ENCODE measurements at places on chromosomes 4 and X.

- no peak for DNase-seq
These were observed 16.2 kb upstream of the SYTL4 start for GRCh38 chrX:100748108-100748507.

DNA sequence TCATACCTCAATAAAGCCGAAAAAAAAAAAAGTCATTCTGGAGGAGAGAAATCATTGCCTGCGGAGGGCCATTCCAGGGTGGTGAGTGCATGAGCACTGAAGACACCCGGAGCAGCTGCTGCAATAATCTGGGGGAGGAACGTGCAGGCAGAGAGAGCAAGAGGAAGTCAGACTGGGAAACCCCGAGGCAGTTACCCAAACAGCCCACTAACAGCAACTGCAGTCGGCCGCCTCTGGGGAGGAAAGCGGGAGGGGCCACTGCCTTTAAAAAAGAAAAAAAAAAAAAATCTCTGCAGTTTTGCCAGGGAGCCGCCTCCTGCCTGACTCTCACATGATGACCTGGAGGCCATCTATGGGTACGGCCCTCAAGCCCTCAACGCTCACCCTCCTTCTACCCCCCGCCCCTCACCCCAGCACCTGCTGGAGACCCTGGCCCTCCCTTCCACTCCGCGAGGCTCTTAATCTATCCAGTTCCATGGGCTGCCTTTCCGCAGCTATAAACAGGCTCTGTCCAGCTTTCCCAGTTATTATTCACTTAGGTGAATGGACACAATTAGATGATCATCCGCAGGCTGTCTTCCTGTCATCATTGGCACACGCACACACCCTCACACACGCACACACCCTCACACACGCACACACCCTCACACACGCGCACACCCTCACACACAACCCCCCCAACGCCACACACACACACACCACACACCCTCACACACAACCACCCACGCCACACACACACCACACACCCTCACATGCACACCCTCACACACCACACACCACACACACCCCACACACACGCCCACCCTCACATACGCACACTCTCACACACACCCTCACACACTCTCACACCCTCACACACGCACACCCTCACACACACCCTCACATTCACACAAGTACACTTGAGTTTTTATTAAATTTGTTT lies 3.4 kb upstream of the AVPR2 start:
- peak; percentile 23 for DNase-seq

DNA sequence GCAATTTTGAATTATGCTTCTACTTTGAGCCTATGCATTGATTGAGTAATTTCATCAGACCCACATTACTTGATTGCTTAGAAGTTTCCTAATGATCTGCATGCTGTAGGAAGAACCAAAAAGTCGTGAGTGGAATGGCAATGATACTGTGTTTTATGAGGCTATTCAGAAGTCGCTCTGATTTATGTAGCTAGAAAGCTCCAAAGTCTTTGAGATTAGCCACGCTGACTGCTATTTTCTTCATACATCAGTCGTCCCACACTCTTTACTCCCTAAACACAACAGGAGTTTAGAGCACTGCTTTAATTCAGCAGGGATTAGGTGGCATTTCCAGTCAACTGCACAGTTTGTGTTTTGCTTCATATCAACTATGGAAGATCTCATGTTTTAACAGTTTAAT lies 4.1 kb downstream of the GRID2 start:
- no peak for DNase-seq

DNA sequence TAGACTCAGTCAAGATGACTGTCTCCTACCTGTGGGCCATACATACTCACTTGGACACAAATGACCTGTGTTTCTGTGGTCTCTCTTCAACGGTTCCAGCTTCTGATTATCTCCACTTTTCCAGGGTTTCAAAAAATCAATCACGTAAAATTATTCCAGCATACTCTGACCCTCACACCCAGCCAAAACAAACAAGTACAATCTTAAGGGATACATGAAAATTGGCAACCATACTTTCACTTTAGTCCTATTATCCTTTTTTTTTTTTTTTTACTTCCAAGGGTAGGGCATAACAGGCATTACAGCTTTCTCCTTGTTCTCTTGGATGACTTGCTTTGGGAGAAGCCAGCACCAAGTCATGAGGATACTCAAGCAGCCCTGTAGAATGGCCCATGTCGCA lies 225.8 kb upstream of the GALNT7 start:
- no peak for DNase-seq

DNA sequence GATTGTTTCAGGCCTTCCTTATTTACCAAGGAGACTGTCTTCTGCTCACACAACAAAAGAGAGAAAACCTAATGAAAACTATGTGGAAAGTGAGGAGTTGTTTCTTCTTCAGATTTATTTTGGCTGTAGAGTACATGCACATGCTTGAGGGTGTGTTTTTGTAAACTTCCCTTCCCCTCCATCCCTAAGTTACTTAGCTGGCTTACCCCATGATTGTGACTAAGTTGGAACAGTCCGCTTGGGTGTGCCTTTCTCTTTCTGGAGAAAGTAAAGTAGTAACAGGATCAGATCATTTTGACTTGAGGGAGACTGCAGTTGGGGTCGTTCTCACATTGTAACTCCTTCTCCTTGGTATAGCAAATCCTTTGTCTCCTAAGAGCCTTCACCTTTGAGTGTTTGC lies 155.9 kb downstream of the RTL9 start:
- DNase-seq: no peak

GRCh38 chr4:3119464-3119863 lies 45.0 kb downstream of the HTT start:
- DNase-seq: no peak

GRCh38 chrX:19824603-19825002 lies 62.8 kb downstream of the SH3KBP1 start:
- no peak for DNase-seq

DNA sequence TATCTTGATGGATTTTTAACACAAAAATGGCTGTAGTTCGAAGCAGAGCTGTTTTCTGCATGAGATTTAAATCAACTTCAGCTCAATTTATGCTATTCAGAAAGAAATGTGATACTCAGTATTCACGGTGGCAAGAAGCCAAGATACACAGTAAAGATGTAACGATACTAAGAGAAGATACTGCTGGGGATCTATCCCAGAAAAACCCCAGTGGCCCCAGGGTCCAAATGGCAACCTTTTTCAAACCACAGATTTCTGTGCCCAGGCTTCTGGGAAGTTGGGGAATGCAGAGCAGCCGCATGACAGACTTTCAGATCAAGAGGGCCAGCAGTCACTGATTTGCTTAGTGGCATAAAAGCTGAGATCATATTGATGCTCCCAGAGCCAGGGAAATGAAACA lies 353.9 kb downstream of the AFF2 start:
- DNase-seq: no peak

DNA sequence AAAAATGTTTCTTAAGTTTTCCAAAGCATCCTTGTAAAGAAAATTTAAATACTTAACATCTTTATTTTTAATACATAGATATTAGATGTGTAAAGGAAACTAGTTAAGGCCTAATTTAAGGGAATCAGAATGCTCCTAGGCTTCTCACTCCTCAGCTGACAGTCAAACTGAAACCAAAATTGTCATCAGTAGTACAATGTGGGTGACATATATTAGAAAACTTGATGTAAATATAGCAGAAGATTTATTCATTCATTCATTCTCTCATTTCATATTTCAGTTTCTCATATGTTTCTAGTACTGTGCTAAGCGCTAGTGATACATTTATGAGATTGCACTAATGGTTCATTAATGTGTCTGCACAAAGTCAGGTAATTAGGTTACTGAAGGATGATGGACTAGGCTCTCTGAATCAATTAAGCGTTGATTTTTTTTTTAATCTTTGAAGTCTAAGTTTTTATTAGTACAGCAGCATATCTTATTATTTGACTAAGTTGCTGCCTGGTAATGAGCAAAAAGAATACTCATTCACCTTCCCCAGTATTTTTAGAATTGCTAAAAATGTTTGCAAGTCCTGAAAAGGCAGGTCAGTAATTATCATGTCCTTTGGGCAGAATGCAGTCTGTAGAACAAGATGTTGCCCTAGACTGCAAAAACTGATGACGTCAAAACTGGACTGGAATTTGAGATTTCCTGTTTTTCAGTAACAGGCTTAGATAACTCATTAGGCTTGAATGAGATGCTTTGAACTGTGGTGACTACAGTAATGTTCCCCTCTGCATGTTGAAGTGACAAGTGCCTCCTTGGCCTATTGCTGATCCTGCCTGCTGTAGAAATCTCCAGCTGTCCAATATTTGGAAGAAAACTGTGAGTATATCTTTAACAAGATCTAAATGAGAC lies 128.7 kb downstream of the ARHGAP24 start:
- no peak for DNase-seq

- no peak for DNase-seq
These were observed 67.7 kb downstream of the UGT2A3 start for GRCh38 chr4:68883870-68884269.

DNA sequence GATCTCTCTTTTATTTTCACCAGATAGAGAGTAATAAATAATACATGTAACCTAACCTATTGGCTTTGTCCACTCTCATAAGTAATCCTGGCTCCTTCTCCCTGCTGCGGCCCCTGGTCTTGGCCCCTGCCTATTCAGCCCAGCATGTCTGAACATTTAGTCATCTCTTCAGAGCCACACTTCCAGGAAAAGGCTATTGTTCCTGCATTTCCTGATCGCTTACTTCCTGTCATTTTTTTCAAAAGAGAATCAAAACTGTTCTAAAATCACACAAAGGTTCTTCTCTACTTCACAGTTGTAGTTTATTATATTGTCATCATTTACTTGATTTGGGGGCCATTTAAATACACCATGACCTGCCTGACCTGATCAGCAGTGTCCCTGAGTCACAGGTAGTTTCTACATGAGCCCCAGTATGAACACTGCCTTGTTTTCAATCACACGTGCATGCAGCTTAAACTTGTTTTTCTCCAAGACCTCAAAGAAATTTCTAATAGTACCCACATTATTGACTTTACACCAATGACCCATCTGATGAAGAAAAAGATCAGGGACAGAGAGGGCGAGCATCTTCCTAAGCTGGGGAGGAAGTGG lies 47.4 kb upstream of the KDR start:
- no peak for DNase-seq

DNA sequence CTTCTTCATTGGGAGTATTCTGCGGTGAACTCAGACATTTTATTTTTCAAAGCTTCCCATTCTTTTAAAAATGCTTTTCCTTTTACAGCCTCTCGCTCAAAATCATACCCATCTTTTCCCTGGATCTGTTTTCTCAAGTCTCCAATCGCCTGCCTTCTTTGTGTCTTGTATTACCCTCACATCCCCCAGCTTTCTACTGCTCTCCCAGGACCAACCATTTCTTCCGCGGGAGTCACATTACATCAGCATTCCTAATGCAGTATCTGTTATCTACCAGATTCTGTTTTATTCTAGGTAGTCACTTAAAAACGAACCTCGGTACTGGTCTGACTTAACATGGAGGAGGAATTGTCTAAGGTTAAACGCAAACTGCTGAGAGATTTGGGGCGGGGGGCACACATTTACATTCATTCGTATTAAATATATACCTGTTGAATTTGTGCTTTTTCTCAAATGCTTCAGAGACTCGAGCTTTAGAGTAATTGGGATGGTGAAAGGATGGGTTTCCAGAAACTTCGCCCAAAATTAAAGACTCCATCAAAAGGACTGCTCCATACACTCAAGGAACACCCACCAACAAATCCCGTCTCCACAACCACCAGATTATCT lies 493 bp upstream of the UCHL1 start:
- DNase-seq: peak; percentile 35

DNA sequence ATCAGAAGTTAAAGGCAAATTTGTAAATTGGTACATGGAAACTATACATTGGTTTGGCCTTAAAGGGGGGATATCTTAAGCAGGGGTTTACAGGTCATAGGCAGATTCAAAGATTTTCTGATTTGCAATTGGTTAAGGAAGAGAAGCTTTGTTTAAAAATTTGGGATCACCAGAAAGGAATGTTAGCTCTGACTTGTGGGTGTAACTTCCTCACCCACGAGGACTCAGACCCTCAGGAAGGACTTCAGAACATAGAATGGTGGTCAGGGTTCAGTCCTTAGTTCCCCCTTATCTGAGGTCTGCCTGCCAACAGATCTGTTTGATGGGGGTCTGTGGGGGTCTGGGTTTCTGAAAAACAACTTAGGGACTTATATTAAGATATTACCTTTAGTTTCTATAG lies 427.4 kb upstream of the DIPK2B start:
- no peak for DNase-seq

- no peak for DNase-seq
These were observed 376.9 kb downstream of the PPP4R3C start for GRCh38 chrX:27086237-27086636.

DNA sequence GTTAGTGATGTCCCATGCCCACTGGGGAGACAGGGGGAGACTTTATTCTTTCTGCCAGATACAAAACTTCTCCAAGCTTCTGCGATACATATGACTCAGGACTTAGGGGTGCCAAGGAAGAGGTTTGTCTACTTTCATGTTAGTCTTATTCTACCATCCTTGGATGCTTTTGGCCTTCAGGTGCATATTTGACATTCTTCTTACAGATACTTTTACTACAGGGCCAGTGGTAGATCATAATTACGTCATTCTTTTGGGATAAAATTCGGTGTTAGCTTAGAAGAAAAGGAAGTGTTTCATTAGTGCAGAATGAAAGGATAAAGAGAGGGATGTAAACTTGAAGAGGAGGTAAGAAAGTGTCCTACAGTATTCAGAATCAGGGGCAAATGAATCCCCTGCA lies 245.2 kb downstream of the THOC2 start:
- DNase-seq: no peak

DNA sequence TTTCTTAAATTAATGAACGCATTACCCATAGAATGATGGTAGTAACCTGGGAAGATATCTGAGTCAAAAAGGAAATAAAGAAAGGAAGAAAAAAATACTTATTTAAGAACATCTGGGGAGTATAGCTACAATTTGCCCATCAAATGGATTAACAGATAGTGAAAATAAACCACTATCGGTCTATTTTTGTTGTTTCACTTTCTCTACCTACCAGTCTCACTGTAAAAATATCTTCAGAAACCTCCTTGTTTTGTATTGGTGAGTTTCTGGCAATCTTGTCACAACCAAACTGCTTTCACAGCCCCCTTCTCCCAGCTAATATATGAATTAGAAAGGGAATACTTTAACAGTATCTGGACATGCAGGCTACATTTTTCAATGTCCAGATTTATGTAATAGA lies 783.5 kb downstream of the STPG2 start:
- no peak for DNase-seq

All from DMS79 (cell line).